Stimulated activated CD4-positive, alpha-beta T cell treated with anti-CD3 and anti-CD28 coated beads, Interleukin-1b, Interleukin-23, amount 100 ng/mL, for 1 hour (primary cell): ENCODE measurements at places on chromosomes 2 and 18.

DNA sequence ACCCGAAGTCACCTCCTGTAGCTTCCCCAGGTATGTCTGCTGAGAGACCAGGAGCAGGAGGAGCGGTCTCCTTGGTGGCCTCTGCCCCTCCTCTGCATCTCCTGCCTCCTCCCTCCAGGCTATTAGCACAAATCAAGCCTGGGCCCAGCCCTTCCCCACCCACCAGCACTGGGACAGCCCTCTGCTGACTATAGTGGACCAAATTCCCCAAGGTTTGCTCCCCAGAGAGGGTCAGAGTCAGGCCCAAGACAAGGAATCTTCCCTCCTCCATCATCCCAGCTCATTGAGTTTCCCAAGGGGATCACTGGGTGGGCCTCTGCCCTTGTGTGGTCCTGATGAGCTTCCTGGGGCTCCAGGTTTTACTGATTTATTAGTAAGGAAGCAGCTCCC, 62.1 kb downstream of the EMILIN2 start:
- DNase-seq: no peak

GRCh38 chr2:234680688-234681619, 184.1 kb upstream of the ARL4C start:
- no peak for DNase-seq

GRCh38 chr2:39661826-39662225, 3.9 kb upstream of the TMEM178A start:
- no peak for DNase-seq

GRCh38 chr18:24603151-24603550, 142.7 kb downstream of the HRH4 start:
- no peak for DNase-seq

- DNase-seq: no peak
These were observed 128.1 kb upstream of the HDAC4 start for GRCh38 chr2:239528883-239529282.

DNA sequence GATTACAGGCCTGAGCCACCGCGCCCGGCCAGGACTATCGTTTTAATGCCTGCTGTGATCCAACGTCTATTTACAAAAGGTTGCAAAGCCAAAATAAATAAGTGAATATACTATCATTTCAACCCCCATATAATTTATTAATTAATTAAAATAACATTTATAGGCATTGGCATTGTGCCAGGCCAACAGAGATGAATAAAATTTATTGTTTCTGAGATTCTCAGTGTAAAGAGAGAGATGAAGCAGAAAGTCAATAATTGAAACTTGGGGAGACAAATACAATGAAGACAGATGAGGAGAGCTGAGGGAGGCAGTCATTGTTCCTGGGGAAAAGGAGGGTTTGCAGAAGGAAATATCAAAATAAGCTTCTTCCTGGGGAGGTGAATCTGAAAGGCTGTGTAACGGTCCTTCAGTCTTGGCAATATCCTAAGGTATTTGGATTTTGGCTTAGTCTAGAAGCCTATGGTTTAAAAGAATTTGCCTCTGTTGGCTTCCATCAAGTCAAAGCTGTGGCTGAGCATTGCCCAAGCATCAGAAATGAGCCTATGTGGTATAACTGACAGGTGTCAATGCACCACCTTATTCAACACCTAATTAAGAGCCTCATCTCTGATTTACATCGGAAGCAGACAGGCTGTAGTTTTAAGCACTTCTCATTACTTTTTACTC, 31.5 kb downstream of the KCNE4 start:
- no peak for DNase-seq

DNA sequence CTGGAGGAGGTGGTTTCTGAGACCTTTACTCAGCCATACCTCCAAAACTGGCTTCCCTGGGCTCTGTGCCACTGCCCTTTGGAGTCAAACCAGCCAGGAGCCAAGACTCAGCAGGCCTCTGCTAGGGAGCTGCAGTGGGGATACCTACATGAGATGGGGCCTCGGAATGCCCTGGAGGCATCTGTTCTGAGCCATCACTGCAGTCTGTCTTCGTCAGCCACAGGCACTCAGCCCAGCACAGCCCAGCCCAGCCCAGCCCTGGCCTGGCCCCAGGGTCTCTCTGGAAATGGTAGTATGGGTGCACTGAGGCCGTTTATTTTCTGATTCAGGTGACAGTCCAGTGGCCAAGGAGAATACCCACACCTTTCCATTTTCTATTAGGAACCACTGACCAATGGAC, 209.8 kb downstream of the CELF4 start:
- DNase-seq: no peak

DNA sequence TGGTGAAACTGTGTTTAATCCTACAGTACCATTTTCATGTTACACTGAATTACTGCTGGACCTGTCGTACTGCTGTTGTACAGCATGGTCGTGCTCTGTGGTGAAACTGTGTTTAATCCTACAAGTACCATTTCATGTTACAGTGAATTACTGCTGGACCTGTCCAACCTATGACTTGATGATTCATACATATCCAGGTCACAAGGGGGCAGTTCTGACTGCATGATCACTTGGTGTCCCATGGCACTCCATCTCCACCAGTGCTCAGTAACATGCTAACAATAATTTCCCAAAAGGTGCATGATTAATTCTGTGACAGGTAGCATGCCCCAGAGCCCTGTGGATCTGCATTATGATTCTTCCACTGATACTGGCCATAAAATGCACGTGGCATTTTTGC, 101.6 kb downstream of the ADCYAP1 start:
- DNase-seq: no peak

DNA sequence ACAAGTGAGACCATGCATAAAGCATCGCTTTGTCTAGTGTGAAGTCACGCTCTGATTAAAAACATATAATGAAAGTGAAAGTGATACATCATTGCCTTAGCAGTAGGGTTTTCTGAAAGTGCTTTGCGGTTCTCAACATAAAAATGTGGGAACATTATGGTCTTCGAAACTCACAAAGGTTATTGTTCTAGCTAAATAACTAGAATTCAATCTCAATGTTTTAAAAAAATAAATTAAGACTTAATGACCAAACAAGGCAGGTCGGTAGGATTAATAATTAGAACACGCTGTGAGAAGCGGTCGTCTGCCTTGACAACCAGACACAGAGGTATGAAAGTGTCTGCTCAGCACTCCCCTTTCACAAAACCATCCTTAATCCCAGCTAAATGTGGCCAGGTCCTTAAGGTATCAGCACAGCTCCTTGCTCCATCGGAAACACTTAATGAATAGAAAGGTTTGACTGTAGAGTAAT, 42.2 kb downstream of the KLHL14 start:
- DNase-seq: no peak

DNA sequence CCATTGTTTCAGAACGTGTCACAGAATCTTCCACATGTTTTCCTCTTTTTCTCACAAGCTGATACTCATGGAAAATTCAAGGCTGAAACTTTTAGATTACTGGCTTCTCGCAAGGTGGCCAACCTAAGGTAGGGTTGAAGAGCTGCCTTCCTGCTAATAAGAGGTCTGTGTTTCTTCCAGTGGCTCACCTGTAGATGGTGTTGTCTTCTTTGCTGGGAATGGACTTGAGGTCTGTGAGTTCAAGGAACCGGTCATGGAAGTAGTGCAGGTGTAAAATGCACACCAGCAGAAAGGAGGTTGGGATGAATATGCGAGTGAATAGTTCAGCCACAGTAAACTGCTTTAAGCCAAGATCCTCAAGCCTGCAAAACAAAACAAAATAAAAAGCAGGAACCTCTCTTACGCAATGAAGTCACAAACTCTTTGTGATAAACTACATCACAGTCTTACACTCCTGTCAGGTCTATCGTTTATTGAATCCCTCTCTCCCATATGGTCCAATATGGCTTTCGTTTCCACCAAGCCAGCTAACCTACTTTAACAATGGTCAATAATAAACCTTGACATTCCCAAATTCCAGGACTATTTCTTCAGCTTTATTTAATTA, 258.9 kb downstream of the NAPG start:
- DNase-seq: no peak

- DNase-seq: no peak
These were observed 142.0 kb upstream of the FSHR start for GRCh38 chr2:49296107-49296867.

DNA sequence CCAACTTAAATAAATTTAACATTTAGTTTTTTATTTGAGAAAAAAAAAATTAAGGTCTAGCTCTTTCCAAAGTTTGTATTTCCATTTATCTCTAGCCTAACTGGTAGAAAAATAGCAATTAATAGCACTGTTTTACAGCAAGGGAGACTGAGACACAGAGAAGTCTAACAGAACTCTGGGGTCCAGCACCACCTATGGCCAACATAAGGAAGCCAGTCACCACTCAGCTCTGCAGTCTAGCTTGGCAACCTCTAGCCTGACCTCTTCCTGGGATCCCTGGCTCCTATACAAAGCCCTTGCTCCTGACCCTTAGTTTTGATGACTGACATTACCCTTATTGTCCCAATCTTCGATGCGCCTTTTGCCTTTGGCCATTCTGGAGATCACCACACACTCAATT, 114.1 kb upstream of the TLK1 start:
- no peak for DNase-seq

GRCh38 chr2:20205915-20206524, 18.9 kb downstream of the SDC1 start:
- DNase-seq: no peak

GRCh38 chr18:45166341-45166835, 448.9 kb upstream of the SLC14A2 start:
- no peak for DNase-seq

- DNase-seq: no peak
These were observed 26.8 kb downstream of the PLEK start for GRCh38 chr2:68391869-68392268.

DNA sequence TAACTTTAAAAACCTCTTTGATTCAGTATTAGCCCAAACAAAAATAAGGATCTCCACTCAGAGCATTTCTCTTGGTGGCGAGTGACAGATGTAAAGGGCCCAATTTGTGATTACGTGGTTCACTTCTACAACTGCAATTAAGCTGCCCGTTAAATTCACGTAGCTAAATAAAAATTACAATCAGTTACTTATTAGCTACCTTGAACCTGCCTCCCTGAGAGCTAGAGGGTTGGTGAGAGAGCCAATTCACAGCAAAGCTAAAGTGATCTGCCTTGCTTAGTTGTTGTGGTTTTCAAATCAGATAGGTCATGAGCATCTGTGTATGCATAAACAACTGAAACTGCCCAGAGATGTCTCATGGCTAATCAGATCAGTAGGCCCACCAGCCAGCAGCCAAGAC, 156.7 kb downstream of the RNF152 start:
- DNase-seq: no peak

- DNase-seq: no peak
These were observed 223.4 kb downstream of the NCKAP5 start for GRCh38 chr2:133344849-133345248.

- DNase-seq: no peak
These were observed 77.8 kb downstream of the PDCL3 start for GRCh38 chr2:100640431-100641124.

- DNase-seq: no peak
These were observed 750.5 kb downstream of the LRP1B start for GRCh38 chr2:141380008-141380979.

DNA sequence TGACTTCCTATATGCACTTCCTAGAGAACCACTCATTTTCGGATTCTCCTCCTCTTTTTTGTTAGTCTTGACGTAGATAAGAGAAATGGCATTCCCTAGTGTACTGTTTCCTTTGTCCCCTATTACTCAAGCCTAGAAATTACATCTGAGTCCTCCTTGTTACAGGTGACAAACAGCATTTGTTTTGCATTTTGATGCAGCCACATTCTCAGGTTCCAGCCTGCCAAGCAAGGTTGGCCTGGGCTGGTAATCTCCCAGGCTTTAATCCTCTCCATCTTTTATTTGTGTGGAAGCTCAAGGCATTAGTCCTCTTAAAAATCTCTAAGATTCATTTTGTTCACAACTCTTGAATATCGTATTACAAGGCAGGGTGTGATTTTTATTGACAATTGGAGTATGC, 318.0 kb upstream of the NRP2 start:
- DNase-seq: no peak

DNA sequence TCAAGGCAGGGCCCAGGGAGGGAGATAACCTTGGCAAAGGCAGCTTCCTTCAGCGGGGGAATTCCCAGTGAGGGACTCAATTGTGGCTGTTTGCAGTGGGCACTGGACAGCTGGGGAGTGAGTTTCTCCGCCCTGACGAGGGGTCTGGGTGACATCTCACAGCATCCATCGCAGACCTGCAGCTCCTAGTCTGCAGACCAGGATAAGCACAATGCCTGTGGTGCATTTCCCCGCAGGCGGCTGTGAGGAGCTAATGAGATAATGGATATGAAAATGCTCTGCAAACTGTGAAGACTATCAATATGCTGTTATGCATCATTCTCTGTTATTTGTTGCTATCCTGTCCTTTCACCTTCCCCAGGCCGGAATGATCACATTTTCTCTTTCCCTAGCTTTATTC, 30.0 kb upstream of the CYP1B1 start:
- no peak for DNase-seq

DNA sequence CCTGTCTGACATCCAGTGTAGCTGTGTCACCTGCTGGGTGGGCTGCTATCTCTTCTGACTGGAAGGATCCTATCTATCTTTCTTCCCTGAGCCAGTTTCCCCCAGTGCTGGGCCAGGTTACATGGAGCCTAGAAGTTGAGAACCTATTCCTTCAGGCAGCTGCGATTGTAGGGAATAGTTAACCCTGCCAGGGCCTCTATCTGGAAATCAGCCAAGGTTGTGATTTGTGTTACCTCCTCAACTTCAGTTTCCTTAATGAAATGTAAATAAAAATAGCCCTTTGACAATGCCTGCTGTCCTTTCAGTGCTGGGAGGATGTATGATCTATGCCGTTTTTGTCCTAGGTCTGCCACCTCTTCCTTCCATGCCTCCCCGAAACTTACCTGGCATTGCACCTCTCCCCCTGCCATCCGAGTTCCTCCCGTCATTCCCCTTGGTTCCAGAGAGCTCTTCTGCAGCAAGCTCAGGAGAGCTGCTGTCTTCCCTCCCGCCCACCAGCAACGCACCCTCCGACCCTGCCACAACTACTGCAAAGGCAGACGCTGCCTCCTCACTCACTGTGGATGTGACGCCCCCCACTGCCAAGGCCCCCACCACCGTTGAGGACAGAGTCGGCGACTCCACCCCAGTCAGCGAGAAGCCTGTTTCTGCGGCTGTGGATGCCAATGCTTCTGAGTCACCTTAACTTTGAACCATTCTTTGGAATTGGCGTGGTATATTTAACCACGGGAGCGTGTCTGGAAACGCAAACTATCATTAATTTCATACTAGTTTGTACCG, 36.6 kb downstream of the GORASP2 start:
- DNase-seq: no peak

DNA sequence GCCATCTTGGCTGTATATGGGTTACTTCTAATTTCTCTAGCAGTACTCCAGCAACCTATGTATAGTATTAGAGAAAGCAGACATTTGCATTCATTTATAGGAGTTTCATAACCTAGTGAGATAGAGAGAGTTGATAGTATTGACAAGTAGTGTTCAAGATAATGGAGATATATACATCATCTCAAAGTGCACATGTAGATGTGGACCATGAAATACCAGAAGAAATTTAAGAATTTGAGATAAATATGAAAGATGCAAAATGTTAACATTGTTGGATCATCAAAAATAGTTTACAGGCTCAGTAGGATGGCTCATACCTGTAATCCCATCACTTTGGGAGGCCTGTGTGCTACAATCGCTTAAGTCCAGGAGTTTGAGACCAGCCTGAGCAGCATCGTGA, 243.0 kb downstream of the MBD5 start:
- DNase-seq: no peak

- DNase-seq: no peak
These were observed 59.6 kb upstream of the TMEM163 start for GRCh38 chr2:134778372-134778771.

- DNase-seq: no peak
These were observed 35.8 kb downstream of the EN1 start for GRCh38 chr2:118811514-118812115.

GRCh38 chr2:219184121-219184520, 6.0 kb downstream of the RETREG2 start:
- no peak for DNase-seq

GRCh38 chr2:215505044-215505786, 69.3 kb upstream of the FN1 start:
- no peak for DNase-seq
